ENCODE measurements at places on chromosomes 7 and 10. TPM values are rescaled to one million over a fixed set of nuclear protein-coding genes. Genes with fewer than 3 reads are reported as not detected.

The AKR1C3 gene
- total RNA-seq = 0.34 TPM

The ANKRD22 gene
- total RNA-seq = not detected

The ZNHIT1 gene
- total RNA-seq = 45.1 TPM

The C10orf105 gene
- total RNA-seq = 0.11 TPM

The CCL24 gene
- not detected for total RNA-seq

The WDFY4 gene
- total RNA-seq = 0.18 TPM

The EPHA1 gene
- 0.34 TPM for total RNA-seq

The FAM241B gene
- 12.1 TPM for total RNA-seq

The TEX47 gene
- not detected for total RNA-seq

The HTRA1 gene
- total RNA-seq = not detected

The NRCAM gene
- 0.05 TPM for total RNA-seq

The GDF10 gene
- 0.11 TPM for total RNA-seq

The HOXA9 gene
- not detected for total RNA-seq

DNA sequence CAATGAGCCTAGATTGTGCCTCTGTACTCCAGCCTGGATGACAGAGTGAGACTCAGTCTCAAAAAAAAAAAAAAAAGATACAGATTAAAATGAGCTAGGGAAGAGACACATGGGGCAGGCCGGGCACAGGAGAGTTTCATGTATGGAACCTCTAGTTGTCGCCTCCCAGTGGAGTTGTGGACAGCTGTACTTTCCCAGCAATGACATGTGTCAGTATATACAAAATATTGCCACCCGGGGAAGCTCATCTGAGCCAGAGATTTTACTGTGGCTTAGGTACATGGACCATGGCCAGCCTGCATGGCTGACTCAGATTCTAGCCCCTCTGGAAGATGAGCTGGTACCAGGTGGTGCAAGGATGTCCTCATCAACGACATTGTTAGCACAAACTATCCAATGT is 87.4 kb downstream of the COL26A1 start:
- no peak for DNase-seq
- no peak overlapping the region for H3K4me3 ChIP-seq
- H3K36me3 ChIP-seq = no peaks in the 10 kb centered on the region

DNA sequence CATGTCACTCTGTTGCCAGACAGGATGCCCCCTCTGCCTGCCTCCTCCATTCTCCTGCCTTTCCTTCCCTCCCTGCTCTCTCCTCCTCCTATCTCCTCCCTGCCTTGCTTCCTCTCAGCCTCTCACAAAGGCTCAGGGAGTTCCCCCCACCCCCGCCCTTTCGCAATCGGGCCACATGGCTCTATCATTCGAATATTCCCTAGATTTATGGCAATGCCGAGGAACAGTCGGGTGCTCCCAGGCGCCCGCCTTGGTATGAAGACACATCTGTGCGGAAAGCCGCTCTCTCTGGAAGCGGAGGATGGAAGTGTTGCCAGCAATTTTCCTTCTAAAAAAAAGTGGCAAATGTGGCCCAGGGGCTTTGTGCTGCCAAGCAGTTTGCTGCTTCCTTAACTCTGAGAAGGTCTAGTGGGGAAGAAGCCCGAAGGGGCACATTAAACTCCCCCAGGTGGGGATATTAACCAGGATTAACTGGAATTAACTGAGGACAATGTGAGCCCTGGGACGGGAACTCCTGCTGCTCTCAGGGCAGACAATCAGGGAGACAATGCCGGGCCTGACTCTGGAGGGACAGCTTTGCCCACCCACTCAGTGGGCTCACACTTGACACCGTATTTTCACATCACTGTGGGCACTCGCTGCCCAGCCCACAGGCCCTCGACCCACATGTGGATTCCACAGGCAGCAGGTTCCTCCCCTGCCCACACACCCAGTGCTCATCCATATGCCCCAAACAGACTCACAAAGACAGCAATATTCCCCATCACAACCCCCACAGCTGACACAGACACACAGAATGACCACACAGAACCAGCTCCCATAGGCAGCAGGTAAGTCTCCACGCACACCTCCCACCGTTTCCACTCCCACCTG is 88.4 kb upstream of the SMNDC1 start:
- H3K27ac ChIP-seq = peak overlapping the region; percentile 58
- no peak overlapping the region for H3K4me3 ChIP-seq
- no peaks in the 10 kb centered on the region for H3K36me3 ChIP-seq
- no peaks in the 10 kb centered on the region for H3K27me3 ChIP-seq
- H3K4me1 ChIP-seq = peaks cover 70% of the 10 kb centered on the region

DNA sequence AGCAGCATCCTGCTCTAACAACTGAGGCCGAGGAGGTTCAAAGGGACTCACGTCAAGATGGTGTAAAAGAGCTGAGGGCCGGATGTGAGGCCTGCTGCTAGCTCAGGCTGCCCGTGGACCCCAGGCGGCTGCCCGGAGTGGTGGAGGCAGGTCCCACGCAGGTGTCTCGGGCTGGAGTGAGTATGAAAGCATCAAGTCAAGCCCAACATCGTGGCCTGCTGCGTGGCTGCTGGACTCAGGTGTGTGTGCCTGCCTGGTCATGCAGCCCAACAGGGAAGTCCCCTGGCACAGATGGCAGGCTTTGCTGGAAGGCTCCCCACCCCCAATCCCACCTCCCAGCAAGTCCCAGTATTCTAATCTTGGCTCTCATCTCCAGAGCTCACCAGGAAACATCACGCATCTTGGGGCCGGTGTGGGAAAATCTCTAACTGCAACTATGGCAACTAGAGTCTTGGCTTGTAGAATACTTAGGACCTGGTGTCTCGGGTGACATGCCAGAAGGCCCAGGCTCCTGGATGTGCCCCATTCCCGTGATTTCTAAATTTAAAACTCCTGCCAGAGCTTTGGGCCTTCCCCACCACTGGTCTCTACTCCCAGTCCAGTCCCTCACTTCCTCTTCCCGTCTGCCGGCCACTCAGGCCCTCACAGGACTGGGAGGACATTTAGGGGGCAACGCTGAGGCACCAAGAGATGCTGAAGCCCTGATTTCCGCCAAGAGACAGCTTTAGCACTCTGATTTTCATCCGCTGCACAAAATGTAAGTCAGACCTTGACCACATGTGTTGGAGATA is 85.9 kb downstream of the PRKAG2 start:
- no peak overlapping the region for H3K27ac ChIP-seq
- no peaks in the 10 kb centered on the region for H3K27me3 ChIP-seq
- H3K36me3 ChIP-seq = no peaks in the 10 kb centered on the region
- no peak overlapping the region for H3K4me3 ChIP-seq
- no peak for DNase-seq

- H3K27ac ChIP-seq = no peak overlapping the region
- H3K36me3 ChIP-seq = no peaks in the 10 kb centered on the region
- DNase-seq = no peak
- H3K4me1 ChIP-seq = peaks cover 2% of the 10 kb centered on the region
- H3K4me3 ChIP-seq = no peak overlapping the region
Observed at GRCh38 chr10:42864575-42864974, 82.0 kb downstream of the BMS1 start.

GRCh38 chr10:47311932-47312662 is 10.2 kb upstream of the GDF2 start:
- H3K4me1 ChIP-seq = peaks cover 16% of the 10 kb centered on the region
- H3K27ac ChIP-seq = peak overlapping the region; percentile 33
- H3K4me3 ChIP-seq = no peak overlapping the region
- no peaks in the 10 kb centered on the region for H3K36me3 ChIP-seq

DNA sequence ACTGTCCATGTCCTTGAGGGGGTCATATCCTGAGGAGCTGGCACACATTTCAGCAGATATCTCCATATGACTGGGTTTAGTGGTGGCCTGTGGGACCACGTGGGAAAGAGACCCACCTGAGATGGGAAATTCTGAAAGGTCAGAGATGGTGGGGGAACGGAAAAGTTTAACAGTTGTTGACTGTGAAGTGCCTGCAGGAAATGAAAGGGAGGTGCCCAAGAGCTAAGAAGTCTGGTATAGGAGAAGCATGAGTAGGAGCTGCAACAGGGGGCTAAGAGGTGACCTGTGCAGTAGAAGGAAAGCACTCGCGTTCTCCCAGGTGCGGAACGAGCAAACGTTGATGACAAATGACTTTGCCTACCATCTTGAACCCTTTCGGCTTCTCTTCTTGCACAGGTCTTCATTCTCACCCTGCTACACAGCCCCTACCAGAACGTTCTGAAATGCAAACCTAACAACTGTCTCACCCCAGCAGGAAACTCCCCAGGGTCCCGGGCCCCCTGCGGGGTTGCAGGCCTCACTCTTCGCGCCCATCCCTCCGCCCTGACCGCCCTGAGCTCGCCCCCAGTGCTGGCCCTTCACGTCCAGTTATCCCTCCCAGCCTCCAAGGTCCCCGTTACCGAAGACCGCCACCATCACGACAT is 9.8 kb upstream of the FXYD4 start:
- no peaks in the 10 kb centered on the region for H3K27me3 ChIP-seq
- H3K27ac ChIP-seq = peak overlapping the region; percentile 97
- H3K36me3 ChIP-seq = peaks cover 13% of the 10 kb centered on the region
- no peak for DNase-seq

DNA sequence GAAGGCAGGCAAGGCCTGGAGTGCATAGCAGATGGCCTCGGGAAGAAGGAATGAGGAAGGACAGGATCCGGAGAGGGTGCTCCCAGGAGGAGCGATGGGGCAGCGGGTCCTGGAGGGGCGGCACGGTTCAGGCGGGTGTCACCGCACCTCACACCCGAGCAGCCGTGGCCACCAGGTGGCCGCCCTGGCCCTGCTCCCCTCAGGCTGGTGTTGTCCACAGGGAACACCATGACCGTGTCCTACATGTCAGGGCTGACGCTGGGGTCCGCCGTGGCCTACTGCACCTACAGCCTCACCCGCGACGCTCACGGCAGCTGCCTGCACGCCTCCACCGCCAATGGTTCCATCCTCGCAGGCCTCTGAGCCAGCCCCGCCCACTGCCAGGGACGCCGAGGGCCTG is 19.8 kb downstream of the SLC29A4 start:
- no peak for DNase-seq
- peaks cover 3% of the 10 kb centered on the region for H3K36me3 ChIP-seq
- H3K4me1 ChIP-seq = no peaks in the 10 kb centered on the region
- H3K27ac ChIP-seq = no peak overlapping the region
- H3K4me3 ChIP-seq = no peak overlapping the region
- no peaks in the 10 kb centered on the region for H3K27me3 ChIP-seq

- no peak overlapping the region for H3K4me3 ChIP-seq
- H3K36me3 ChIP-seq = no peaks in the 10 kb centered on the region
- no peaks in the 10 kb centered on the region for H3K4me1 ChIP-seq
- H3K27me3 ChIP-seq = no peaks in the 10 kb centered on the region
Observed at GRCh38 chr7:126803060-126803665, 449.6 kb downstream of the GRM8 start.

- H3K4me3 ChIP-seq = peak overlapping the region; percentile 58
- DNase-seq = no peak
- H3K27me3 ChIP-seq = no peaks in the 10 kb centered on the region
Observed at GRCh38 chr10:89001729-89002072, 11.1 kb downstream of the FAS start.

DNA sequence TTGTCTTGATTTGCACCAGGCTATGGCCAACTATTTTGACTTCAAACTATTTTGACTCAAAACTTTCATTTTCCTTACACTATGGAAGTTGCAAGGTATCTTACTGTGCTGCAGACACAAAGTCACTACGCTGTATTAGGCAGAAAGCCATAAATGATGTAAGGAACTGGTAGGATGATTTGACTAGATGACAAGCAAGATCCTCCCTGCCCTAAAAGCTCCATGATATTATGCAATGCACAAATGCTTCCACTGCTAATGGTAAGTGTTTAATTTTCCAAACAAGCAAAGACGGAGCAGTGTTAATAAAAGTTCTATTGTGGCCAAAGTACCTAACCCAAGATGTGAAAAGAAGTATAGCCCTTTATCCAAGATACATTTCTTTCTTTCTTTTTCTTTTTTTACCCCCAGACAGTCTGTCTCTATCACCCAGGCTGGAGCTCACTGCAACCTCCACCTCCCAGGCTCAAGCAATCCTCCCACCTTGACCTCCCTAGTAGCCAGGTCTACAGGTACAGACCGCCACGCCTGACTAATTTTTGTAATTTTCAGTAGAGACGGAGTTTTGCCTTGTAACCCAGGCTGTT is 98.2 kb downstream of the ANK3 start:
- H3K4me3 ChIP-seq = no peak overlapping the region
- no peaks in the 10 kb centered on the region for H3K27me3 ChIP-seq
- DNase-seq = no peak
- H3K27ac ChIP-seq = no peak overlapping the region
- H3K4me1 ChIP-seq = no peaks in the 10 kb centered on the region

DNA sequence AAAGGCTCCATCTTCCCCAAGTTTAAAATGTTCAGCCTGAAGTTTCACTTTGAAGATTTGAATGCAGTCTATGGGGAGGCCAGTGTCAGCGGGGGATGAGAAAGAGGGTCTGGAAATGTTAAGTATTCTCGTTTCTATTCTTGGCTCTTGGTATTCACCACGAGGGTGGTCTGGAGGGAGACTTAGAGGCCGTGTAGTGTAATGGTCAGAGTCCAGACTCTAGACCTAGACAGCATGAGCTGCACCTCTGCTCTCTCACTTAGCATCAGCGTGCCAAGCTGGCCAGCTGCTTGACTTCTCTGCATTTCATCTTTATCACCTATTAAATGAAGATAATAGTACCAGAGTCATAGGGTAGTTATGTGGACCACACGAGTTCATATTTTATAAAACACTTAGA is 57.9 kb downstream of the MKX start:
- H3K4me1 ChIP-seq = no peaks in the 10 kb centered on the region
- H3K4me3 ChIP-seq = no peak overlapping the region
- H3K27ac ChIP-seq = no peak overlapping the region
- peaks cover 5% of the 10 kb centered on the region for H3K27me3 ChIP-seq

- H3K27ac ChIP-seq = no peak overlapping the region
- no peaks in the 10 kb centered on the region for H3K4me1 ChIP-seq
- H3K36me3 ChIP-seq = no peaks in the 10 kb centered on the region
Observed at GRCh38 chr7:124403112-124403511, 362.5 kb downstream of the GPR37 start.

- peaks cover 18% of the 10 kb centered on the region for H3K27me3 ChIP-seq
- no peaks in the 10 kb centered on the region for H3K4me1 ChIP-seq
- no peak overlapping the region for H3K27ac ChIP-seq
- H3K36me3 ChIP-seq = no peaks in the 10 kb centered on the region
- DNase-seq = no peak
Observed at GRCh38 chr10:99941942-99942820, 67.6 kb downstream of the DNMBP start.

DNA sequence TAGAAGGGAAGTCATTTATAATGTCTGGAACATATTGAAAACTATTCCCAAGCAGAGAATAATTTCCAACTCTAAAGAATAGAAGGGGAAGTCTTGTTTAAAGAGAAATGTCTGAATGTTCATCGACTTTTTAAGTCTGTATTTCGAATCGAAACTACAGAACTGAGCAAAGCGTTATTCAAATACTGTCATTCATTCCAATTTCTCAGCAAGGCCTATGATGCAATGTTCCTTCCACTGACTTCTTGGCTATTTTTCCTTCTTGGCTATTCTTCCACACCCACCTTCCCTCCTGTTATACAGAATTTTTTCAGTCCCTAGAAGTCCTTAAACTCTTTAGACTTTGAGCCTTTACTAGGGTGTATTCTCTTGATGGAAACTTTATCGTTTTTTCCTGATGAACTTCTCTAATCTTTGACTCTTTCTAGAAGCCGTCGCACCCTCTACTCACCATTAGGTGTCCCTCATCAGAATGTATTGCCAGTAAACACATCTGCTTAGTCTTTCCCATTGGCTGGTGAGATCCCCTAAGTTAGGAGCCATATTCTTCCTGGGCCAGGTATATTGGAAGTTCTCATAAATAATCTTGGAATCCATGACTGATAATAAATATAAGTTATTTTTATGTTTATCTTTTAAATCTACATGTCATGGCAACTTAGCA is 235.7 kb upstream of the CCDC6 start:
- no peaks in the 10 kb centered on the region for H3K36me3 ChIP-seq
- no peak overlapping the region for H3K27ac ChIP-seq
- H3K4me1 ChIP-seq = peaks cover 3% of the 10 kb centered on the region
- DNase-seq = no peak
- H3K27me3 ChIP-seq = no peaks in the 10 kb centered on the region

GRCh38 chr7:98281757-98282606 is 496 bp downstream of the BRI3 start:
- H3K36me3 ChIP-seq = peaks cover 16% of the 10 kb centered on the region
- H3K4me3 ChIP-seq = peak overlapping the region; percentile 86
- H3K27ac ChIP-seq = peak overlapping the region; percentile 67
- peak; percentile 17 for DNase-seq
